ENCODE measurements at places on chromosomes 16 and 17.

DNA sequence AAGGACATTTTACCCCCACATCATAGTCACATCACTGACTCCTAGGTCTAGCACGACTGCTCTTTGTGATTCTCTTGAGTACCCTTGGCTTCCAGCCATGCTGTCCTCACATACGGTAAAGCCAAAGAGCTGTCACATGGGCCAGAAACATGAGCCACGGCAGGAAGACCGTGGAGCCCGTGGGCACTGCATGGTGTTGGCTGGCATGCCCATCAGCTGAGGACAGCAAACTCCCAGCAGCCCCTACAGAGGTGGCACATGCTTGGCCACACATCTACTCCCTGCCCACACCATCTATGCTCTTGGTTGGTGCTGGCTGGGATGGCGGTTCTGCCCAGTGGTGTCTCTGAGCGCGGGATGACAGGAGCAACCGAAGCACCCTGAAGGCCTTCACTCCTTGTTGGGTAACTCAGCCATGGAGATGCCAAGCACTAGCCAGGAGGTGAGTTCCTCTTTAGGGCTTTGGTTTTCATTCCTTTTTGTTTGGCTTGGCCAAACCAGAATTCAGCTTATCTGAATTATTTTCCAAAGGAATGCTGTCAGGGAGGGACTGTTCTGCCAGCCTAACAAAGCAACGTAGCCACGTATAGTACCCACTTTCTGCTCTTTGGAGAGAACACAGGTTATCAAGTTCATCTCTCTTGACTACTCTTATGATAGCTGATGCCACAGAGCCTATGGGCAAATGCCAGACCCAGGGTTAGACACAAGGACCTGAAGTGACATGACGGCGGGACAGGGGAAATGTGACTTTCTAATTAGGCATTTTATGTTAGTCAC lies 10.0 kb downstream of the TNFAIP1 start:
- no peak for DNase-seq

DNA sequence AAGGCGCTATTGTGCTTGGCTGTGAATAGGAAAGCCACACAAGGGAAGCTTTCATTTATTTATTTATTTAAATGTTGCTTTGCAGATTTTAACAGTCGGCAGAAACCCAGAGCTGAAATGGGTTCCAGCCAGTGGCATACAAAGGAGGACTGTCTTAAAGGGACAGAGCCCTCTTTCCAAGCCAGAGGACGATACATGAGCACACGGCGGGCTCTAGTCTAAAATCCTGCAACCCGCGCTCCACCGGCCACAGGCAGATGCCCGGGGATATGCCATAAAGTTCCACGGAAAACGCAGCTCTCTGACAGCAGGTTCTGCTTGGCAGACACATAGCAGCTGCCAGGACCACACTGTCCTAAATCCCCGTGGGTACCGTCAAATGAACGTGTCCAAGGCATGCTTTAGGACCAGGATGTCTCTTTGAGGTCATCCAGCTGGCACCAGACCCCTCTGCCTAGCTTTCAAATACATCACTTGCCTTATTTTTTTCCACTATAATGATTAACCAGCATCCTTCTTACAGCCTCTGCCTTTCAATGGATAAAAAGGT lies 64.6 kb downstream of the CYTH1 start:
- no peak for DNase-seq

GRCh38 chr16:86512301-86512859 lies 2.1 kb downstream of the FOXF1 start:
- DNase-seq = no peak

- DNase-seq = no peak
Measured at GRCh38 chr16:68147444-68147843, 62.3 kb downstream of the NFATC3 start.

DNA sequence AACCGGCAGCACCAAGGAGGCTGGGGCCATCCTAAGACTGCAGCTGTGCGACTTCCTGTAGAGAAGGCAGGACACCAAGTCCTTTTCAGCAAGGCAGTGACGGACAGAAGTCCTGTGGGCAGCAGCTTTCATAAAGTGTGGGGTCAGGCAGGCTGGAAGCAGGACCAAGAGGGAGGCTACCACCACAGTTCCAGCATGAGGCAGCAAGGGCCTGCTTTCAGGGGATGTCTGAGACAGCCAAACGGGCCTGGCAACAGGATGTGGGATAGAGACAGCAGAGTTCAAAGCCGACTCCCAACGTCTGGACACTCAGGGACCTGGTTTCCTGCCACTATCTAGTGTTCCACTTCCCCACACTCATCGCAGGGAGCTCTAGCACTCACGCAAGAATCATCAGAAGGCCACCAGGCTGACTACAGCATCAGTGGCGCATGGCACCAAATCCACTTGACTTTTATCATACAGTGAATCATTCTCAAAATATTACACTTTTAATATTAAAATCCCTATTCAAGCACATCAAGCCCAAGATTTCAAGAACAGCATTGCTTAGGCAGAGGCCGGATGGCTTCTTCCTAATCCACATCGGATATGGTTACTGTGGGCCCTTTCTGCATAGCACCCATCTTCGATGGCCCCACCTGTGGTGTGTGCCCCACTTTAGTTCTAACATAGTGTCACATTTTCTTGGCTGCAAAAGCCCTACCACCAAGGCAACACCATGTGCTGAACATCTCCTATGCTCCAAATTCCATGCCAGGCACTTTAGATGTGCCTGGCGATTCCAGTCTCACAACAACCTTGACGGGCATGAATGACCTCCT lies 5.2 kb downstream of the USP7 start:
- DNase-seq = no peak

- peak; percentile 65 for DNase-seq
Measured at GRCh38 chr16:3129137-3130131, 5.4 kb upstream of the ZNF213 start.

GRCh38 chr17:801660-802059 lies 19.5 kb downstream of the MRM3 start:
- DNase-seq = no peak

DNA sequence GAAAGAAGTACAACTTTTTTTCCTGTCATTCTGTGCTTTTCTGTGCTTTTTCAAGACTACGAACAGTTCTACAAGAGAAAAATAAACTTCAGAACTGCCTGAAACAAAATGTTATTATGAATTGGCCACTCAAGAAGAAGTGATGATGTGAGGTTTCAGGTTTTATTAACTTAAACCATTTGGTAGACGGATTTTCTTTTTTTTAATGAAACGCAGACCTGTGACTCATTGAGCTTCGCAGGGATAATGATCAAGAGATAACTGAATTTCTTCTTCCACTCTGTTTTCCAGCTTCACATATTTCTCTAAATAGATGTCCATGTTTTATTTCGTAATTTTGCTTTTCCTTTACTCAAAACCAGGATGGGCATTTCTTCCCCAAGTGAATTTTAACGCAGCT lies 32.7 kb downstream of the AIPL1 start:
- no peak for DNase-seq

DNA sequence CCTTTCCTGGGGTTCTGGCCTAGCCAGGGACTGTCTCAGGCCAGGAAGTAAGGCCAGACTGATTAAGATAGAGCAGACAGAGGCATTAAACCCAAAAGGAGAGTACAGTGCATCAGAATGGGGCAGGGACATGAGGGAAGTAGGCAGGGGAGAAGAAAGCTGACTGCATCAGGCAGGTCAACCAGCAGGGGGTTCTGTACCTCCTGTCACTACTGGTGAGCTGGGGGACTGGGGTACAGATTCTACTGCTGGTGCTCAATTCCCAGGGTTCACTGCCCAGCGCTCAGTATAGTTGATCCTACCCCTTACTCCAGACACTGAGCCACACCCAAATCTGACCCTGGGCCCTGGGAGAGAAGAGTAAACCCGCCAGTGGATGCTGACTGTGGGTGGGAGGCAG lies 12.9 kb upstream of the MTMR4 start:
- DNase-seq = no peak

GRCh38 chr17:74016461-74016860 lies 187.0 kb upstream of the RPL38 start:
- DNase-seq = no peak

GRCh38 chr17:63974594-63975192 lies 2.0 kb upstream of the SCN4A start:
- no peak for DNase-seq

GRCh38 chr17:43344685-43345084 lies 54.1 kb upstream of the ARL4D start:
- DNase-seq = no peak

GRCh38 chr16:83946154-83946780 lies 6.8 kb upstream of the OSGIN1 start:
- no peak for DNase-seq

DNA sequence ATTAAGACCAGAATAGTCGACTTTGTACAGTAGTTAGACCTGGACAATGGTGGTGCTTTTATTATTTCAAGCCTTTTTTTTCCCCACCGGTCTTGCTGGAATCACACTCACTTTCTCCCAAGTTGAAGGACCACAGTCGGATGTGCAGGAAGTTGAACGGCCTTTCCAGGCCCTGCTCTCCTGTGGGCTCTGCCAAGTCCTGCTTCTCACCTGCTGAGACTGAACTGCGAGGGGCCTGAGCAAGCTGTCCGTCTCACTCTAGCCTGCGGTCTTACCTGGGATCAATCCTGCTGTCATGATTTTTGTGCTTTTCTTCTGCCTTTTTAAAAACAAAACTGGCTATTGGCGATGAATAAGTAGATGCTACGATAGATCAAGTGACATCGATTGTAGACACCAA lies 1.3 kb downstream of the TLCD3A start:
- DNase-seq = no peak

DNA sequence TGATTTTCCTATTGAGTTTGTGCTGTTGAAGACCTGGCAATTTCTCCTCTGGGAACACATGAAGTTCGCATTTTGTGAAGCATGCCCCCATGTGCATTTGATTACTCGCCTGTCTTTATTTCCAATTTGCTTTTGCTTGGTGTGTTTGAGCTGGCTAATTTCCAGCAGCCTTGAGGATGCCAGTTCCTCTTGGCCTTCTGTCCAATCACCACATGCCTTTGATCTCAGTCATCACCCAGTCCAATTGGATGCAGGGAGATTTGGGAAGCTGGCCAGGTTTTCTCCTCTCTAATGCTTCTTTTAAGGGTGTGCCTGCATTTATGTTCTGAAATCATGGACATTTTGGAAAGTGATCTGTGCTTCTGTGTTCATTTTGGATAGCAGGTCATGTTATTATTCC lies 3.8 kb upstream of the TMEM100 start:
- DNase-seq = no peak

DNA sequence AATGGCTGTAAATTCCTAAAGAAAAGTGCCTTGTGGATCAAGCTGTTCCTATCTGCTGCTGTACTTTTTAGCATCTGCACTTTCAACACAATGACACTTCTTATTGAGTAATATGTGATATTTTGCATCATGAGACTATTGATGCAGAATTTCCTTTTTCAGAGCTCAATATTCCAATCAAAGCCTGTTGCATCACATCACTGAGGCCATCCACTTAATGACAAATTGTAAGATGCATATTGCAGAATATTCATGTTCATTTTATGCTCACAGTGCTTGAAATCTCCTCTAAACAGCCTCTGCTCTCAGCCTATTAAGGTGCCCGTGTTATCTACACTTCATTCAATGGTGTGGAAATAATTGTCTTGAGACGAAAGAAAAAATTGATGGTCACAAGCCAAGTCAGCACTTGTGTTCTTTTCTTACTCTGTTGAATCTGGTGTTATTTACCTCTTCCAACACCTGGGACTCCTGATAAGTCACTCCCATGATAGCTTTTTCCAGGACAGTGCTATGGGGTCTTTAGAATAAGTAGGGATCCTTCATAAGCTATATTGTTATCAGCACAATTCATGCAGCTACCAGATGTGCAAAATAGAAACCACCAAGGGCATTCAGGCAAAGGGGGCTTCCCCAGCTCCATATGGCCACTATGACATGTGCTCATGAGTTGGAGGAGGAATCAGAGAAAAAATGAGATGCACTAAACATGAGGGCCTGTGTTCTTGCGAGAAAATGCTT lies 9.3 kb upstream of the SKAP1 start:
- peak; percentile 42 for DNase-seq

DNA sequence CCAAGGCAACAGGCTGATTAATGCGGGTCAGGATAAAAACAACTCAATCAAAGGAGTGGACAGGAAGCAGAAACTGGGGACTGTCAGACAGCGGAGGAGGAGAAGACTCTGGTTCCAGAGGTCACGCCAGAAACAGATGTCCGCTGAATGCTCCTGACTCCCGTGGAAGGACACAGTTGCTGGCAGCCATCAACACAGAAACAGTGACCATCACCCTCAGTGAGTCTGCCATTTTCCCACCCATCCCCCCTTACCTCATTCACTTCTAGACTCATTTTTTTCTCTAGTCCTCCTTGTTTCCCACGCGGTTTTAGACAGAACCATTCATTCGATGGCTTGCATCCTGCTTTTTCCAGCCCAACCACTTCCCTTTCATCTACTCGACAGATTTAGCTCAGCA lies 40.9 kb downstream of the DHRS7C start:
- DNase-seq = no peak

- no peak for DNase-seq
Measured at GRCh38 chr17:45700171-45701090, 83.7 kb upstream of the CRHR1 start.

- peak; percentile 54 for DNase-seq
Measured at GRCh38 chr16:678858-679813, 1.1 kb upstream of the STUB1 start.

GRCh38 chr17:80577876-80578570 lies 33.4 kb downstream of the RPTOR start:
- DNase-seq = no peak

DNA sequence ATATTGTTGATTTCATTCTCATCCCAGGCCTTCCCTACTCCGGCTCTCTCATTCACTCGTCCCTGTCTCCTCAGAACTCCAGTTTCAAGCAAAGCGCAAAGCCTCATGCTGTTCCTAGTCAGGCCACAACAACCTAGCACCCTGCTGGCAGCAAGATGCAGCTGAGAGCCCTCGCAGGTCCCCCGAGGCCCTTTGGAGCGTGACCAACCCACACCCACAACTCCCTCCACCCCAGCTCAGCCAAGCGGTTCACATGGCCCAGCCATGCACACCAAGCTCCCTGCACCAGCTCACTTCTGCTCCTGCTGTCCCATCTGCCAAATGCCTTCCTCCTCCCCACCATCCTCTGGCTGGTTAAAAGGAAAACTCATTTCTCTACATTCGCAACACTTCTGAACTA lies 195.8 kb downstream of the IRX5 start:
- DNase-seq = no peak

DNA sequence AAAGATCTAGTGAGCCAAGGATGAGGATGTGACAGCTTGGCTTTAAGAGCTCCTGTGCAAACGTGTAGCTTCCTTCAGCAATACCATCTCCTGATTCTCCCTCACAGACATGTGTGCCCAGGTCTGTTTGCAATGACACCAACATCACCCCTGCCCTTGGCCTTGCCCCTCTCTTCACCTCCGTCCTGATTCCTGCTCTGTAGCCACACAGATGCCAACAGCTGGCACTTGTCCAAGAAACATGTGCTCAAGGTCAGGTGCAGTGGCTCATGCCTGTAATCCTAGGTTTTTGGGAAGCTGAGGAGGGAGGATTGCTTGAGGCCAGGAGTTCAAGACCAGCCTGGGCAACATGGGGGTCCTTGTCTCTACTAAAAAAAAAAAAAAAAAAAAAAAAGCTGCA lies 103.8 kb upstream of the CRHR1 start:
- DNase-seq = no peak

GRCh38 chr16:73480381-73480780 lies 432.5 kb upstream of the ZFHX3 start:
- DNase-seq = no peak

Measured in GM10248 (cell line).